ENCODE measurements at places on chromosomes 3 and 15.
A peak's percentile ranks its signal among the peaks of the same experiment; 100 is the strongest.

DNA sequence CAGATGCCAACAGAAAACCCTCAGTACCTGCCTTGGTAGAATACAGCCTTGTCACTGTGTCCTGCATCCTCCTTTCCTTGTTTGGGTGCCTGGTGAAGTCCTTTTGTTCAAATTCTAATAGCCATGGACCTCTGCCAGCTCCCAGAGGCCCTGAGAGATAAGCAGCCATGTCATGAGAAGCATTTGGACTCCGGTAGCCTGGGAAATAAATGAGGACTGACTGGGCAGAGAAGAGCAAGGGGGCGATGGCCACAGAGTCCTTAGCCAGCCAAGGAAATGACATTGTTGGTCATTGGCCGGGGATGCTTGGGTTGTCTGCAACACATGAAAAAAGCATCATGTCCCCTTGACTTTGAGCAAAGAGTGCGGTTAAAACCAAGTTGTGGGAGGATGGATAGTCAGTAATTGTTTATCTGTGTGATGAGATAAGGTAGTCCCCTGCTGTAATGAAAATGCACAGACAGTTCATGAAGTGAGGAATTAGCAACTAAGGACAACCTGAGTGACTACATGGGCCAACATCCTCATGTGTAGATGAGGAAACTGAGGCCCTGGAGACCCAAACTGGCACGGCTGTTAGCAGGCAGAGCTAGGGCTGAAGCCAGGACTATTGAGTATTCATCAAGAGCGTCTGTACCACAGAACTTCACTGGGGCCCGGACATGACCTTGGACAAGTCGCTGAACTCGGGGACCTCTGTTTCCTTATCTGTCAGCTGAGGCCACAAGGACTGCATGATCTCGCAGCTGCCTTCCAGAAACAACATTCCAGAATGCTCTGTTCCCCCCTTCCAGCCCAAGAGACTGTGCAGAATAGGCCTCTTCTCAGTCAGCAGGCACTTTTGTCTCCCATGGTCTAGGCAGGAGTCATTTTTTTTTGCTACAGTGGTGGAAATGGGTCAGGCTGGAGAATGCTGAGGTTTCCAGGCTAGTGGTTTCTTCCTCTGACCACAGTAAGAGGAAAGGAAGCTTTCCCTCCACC is 90.5 kb upstream of the CTDSPL start:
- DNase-seq: no peak

- no peak for DNase-seq
Observed at GRCh38 chr3:17070161-17070959, 185.6 kb downstream of the PLCL2 start.

GRCh38 chr3:99413504-99413903 is 224.9 kb upstream of the COL8A1 start:
- DNase-seq: no peak

DNA sequence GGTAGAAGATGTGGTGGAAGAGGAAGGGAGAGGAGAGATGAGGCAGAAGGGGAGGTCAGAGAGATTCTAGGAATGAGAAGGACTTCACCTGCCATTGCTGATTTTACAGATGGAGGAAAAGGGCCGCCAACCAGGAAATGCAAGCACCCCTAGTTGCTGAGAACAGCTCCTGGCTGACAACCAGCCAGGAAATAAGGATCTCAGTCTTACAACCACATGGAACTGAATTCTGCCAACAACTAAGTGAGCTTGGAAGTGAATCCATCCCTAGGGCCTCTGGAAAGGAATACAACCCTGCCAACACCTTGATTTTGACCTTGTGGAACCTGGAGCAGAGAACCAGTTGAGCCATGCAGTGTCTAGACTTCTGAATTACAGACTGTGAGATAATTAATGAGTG is 86.6 kb downstream of the EDEM1 start:
- DNase-seq: no peak

DNA sequence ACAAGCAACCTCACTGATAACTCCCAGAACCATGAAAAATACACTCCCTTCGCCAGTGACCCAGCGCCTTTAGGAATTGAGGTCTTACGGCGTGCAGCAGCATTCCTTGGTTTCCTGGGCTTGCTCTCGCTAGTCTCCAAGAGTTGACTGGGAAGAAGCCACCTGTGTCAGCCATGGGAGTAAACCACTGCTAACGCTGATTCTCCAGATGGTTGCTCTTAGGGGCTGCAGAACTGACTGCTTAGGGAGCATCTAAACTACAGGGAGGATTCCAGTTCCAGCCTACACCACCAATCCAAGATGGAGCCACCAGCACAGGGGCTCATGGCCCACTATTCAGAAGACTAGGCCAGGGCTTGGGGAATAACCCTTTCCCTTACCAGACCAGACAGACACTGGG is 2.4 kb downstream of the RBPMS2 start:
- no peak for DNase-seq

DNA sequence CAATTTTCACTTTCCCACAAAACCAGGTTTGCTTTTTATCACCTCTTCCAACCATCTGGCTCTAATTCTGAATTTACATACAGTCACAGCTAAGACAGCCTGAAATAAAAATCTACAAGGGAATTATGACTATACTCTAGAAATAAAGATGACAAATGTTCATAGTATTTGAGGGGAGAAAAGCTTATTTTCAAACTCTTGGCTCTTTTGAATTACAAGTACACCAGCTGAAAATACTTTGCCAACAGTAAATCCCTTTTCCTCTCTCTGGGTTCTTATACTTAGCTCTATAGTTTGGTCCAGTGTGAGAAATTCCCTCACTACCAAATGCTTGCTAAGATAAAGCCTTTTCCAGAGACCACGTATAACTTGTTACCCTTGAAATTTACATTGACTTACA is 1037.9 kb downstream of the ROBO1 start:
- DNase-seq: no peak

DNA sequence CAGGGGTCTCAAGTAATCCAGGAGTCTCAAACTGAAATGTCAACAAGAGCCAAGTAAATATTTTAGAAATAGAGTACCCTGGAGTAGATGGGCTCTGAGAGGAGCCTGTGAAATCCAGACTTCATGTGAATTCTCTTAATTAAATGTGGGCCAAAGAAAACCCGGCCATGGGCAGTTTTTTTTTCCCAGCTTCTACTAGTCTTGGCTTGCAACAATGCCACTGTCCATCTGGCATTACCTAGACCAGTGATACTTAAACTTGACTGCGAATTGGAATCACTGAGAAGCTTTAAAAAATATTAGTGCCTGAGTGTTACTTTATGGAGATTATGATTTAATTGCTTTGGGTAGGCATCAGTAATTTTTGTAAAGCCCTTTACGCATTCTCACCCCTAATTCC is 66.4 kb upstream of the GOLGA6B start:
- no peak for DNase-seq

- no peak for DNase-seq
Observed at GRCh38 chr3:45538641-45538986, 55.9 kb upstream of the LIMD1 start.

GRCh38 chr3:9500108-9501050 is 53.2 kb downstream of the LHFPL4 start:
- DNase-seq: peak; percentile 54

GRCh38 chr3:25944329-25944728 is 154.4 kb downstream of the OXSM start:
- DNase-seq: no peak

GRCh38 chr3:14138878-14139655 is 14.2 kb downstream of the TMEM43 start:
- DNase-seq: no peak

DNA sequence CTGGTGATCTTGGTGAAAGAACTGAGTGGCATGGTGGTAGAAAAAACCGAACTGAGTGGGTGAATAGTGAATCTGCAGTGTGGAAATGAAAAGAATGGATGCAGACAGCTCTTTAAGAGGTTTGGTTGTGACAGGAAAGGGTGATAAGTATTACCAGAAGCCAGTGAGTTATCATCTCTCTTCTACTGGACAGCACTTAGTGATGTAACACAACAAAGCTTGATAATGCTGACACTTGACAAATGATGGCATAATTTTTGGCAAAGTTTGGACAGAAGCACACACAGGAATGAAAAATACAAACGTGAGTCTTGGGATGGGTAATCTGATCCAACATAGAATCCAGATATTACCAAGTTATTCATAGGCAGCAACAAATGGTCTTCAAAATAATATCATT is 112.2 kb downstream of the ISL2 start:
- no peak for DNase-seq

- DNase-seq: peak; percentile 69
Observed at GRCh38 chr3:115092220-115092791, 54.8 kb downstream of the ZBTB20 start.

GRCh38 chr3:159236321-159236720 is 434.5 kb downstream of the MFSD1 start:
- no peak for DNase-seq

DNA sequence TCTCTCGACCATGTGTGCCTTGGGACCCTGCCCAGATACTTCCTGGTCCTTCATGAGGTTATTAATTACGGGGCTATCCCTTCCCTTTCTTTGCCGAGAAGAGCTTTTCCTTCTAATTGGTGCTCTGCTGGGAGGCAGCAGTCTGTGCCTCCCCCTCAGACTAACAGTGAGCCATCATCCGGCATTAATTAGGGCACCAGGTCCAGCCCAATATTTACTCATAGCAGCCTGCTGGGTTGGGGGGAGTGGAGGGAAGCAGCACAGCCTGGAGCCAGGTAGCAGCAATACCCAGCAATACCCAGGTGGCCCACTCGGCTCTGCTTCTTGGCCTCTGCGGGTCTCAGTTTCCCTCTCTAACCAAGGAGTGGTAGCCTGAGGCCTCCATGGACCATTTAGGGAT is 20.1 kb downstream of the CACNA2D2 start:
- DNase-seq: no peak

DNA sequence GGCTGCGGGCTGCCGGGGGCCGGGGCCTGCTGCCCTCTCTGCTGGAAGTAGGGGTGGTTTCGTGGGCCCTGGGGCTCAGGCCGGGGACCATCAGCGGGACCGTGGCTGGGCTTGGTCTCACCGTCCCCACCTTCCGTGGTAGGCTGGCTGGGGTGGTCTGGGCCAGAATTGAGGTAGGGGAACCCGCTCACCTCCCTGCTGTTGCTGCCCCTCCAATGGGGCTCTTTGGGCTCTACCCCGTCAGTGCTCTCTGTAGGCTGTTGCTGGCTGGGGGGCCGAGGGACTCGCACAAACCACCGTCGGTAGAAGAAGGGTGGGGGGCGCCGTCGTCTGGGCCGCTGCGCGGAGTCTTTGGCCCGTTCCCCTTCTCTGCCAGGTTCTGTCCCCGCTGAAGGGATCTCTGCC is 23.4 kb downstream of the RGMA start:
- no peak for DNase-seq

DNA sequence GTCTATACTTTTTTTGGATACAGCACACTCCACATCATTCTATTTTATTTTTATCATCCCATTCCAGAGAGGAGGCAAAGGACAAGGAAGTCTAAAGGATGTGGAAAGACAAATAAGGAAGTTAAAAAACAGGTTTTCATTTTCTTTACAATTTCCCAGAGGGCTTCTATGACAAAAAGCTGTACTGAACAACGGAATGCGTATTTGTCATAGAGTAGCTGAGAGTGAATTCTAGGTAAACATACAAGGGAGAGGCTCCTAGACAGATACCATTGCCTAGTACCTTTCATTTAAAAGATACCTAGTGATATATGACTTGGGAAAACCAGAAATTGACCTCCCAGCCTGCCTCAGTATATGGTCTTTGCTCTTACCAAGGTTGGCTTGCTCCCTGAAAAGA is 341.7 kb downstream of the FHIT start:
- no peak for DNase-seq

DNA sequence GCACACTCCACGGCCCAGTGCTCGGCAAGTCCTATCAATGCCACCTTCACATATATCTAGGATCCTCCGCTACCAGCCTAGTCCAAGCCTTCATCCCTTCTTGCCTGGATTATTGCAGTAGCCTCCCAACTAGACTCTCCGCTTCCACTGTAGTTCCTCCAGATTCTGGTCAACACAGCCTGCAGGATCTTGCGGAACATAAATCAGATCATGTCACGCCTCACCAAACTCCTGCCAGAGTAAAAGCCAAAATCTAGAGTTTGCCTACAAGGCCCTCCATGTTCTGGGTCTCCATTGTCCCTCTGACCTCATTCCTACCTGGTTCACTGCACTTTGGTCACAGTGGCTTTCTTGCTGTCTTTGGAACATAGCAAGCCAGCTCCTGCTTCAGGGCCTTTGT is 3.6 kb downstream of the BDH1 start:
- DNase-seq: no peak

GRCh38 chr15:67307156-67307555 is 52.6 kb downstream of the IQCH start:
- no peak for DNase-seq

GRCh38 chr3:119625451-119626153 is 27.9 kb downstream of the PLA1A start:
- DNase-seq: no peak

DNA sequence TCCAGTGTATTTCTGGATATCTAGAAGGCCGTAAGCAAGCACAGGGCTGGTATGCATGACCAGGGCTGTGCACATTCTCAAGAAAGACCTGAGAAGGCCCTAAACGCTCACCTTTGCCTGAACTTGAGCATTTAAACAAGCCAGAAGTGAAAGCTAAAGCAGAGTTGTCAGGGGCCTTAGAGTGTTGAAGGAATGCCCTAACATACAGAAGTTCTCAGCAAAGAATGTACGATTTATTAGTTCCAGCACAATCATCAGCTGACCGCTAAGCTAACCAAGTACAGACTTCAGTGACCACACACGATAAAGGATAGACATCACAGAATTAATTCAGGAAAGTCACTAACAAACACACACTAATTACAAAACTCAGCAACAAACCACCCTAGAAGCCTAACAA is 8.7 kb downstream of the HLTF start:
- DNase-seq: no peak

- DNase-seq: no peak
Observed at GRCh38 chr15:80379693-80380092, 24.5 kb upstream of the ARNT2 start.

GRCh38 chr15:67550522-67550921 is 8.0 kb downstream of the MAP2K5 start:
- no peak for DNase-seq

GRCh38 chr15:86854176-86854575 is 774.5 kb downstream of the AGBL1 start:
- no peak for DNase-seq

- DNase-seq: no peak
Observed at GRCh38 chr3:12325586-12326515, 37.0 kb downstream of the PPARG start.

GRCh38 chr15:66066005-66066404 is 187.5 kb downstream of the MEGF11 start:
- no peak for DNase-seq

All from CD4-positive, alpha-beta T cell treated with Interleukin-10 for 1 hour (primary cell).